CD4-positive, alpha-beta T cell treated with Interferon gamma for 1 hour (primary cell): ENCODE measurements at places on chromosomes 5 and 9.

DNA sequence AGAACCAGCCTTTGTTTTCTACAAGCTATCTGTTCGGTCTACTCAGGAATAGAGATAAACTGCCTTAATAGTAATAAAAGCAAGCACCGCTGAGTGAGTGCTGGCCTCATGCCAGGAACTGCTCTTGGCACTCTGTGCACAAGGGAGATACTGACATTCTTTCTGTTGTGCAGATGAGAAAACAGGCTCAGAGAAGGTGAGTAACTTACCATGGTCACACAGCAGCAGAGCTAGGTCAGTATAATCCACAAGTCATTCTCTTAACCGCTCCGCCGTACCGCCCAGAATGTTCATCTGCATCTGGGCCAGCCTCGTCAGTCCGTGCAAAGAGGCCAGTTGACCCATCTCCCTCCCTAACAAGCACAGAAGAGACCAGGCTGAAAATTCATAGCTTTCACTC lies 27.4 kb downstream of the QRFP start:
- no peak for DNase-seq

DNA sequence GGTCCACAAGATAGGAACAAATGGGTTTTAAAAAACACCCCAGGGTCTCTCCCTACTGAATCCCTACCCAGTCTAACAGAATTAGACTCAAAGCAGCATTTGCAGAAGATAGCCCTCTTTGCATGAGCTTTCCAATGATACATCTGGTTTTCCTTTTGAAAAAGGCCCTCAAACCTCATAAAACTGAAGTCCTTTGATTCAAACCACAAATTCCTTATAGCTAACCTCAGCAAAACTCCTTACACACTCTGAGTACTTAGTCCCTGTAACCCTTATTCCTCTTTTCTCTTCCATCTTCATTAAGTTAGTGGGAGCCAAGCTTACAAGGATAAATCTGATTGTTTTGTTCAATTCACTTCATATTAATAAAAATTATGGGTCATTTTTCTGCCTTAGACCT lies 90.5 kb upstream of the TNC start:
- no peak for DNase-seq

GRCh38 chr5:160384681-160385080 lies 14.3 kb upstream of the C1QTNF2 start:
- no peak for DNase-seq

DNA sequence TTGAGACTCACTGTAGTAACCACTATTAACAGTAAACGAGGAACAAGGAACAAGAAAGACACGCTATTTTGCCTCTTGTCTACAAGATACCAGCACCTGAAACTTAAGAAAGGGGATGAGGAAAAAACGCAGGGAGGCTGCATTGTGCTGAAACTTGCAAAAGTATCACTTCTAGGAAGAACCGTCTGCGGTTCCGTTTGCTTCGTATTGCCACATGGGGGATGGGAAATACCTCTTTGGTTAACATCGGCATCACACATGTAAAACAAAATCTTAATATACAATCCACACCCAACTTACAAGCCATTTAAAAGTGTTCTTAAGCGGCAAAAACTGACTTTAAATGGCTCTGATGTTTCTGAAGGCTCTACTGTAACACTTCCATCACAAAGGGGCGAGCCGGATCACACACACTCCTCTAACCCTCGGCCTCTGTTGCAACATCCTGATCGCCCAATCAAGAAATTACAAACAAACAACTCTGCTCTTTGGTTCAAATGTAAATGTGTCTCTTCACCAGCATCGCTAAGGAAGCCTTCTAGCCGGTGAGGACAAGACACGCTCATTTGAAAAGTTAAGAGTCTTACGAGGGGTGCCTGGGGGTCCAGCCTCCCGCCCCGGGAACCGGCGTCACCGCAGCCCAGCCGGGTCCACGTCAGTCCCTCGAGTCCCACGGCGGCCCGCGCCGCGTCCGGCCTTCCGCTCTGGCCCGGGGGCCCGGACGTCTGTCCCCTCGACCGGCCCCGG lies 621 bp downstream of the SEC16A start:
- peak; percentile 46 for DNase-seq

DNA sequence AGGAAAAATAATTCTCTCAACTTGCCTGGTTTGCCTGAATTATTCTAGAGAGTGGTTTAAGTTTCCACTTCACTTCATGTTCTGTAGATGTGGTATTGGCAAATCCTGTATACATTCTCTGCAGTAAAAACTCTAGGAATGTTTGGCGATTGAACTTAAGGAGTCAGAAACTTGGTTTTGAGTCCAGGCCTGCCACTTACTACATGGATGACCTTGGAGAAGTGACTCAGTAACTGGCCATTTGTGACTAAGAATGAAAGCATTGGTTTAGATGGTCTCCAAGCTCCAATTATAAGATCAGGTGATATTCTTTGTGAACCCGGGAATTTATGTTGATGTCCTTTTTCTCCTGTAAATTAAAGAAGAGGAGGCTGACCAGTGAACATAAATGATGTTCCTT lies 233.8 kb downstream of the GAS1 start:
- no peak for DNase-seq

DNA sequence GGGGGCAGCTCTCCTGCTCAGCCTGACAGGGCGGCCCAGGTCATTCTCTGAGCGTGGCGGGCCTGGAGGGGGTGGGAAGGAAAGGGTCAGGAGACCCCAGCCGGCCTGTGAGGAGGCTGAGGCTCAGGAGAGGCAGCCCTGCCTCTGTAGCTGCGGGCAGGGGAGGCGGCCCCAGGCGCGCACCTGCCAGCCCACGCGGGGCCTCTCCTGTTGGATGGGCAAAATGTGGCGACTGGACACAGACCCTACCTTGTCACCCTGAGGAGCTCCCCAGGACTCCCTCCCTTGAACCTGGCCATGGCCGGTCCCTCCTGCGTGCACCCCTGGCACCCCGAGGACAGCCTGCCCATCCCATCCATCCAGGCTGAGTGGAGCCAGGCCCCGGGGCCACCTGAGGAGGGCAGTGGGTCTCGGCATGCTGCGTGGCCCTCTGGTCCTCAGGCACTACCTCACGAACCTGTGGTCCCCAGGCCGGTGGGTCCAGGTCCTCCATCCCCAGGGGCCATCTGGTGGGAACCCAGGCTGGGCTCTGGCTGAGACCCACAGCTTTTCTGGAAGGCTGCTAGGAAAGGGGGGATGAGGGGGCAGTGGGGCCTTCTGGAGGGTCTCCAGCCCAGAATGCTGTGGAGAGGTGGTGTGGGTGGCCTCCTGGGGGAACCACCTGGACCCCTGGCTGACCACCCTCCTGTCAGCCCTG lies 15.1 kb upstream of the NRARP start:
- no peak for DNase-seq

DNA sequence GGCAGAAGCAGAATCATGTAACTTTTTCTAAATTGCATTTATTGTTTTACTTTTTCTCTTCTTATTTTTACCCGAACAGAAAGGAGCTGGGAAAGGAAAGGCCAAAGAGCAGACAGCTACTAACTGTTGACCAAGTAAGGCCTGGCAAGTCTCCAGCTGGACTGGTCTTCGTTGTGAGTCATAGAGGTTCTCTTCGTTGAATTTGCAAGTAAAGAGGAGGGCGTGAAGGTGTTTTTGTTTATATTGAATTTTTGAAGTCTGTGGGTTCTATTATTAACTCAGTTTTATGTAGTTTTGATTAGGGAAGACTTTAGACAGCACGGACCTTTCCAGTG lies 416.5 kb upstream of the CCNH start:
- no peak for DNase-seq
